Spinal cord (tissue), 10 donors: ENCODE measurements at places on chromosomes 16 and 17. TPM values are rescaled to one million over a fixed set of nuclear protein-coding genes. Genes with fewer than 3 reads are reported as not detected.

Gene MRPL27
- 76.7 TPM for polyA plus RNA-seq

Gene HIC1
- polyA plus RNA-seq = 16.6 TPM

Gene OR3A1
- 0.29 TPM for polyA plus RNA-seq

Gene GP1BA
- polyA plus RNA-seq = 0.57 TPM

Gene CX3CL1
- 47.4 TPM for polyA plus RNA-seq
